ENCODE measurements at places on chromosomes 1 and 21. TPM values are rescaled to one million over a fixed set of nuclear protein-coding genes. Genes with fewer than 3 reads are reported as not detected.

GRCh38 chr1:195195423-195196057 lies 1412.7 kb downstream of the KCNT2 start:
- no peak for DNase-seq

- no peak for DNase-seq
These were observed 262.0 kb downstream of the NUF2 start for GRCh38 chr1:163583661-163584181.

- no peak for DNase-seq
These were observed 83.8 kb downstream of the TPR start for GRCh38 chr1:186291271-186291670.

GRCh38 chr1:29682171-29682918 lies 446.0 kb downstream of the PTPRU start:
- no peak for DNase-seq

GRCh38 chr21:31813862-31814261 lies 59.0 kb upstream of the HUNK start:
- no peak for DNase-seq

GRCh38 chr1:60185684-60186083 lies 112.1 kb upstream of the C1orf87 start:
- no peak for DNase-seq

DNA sequence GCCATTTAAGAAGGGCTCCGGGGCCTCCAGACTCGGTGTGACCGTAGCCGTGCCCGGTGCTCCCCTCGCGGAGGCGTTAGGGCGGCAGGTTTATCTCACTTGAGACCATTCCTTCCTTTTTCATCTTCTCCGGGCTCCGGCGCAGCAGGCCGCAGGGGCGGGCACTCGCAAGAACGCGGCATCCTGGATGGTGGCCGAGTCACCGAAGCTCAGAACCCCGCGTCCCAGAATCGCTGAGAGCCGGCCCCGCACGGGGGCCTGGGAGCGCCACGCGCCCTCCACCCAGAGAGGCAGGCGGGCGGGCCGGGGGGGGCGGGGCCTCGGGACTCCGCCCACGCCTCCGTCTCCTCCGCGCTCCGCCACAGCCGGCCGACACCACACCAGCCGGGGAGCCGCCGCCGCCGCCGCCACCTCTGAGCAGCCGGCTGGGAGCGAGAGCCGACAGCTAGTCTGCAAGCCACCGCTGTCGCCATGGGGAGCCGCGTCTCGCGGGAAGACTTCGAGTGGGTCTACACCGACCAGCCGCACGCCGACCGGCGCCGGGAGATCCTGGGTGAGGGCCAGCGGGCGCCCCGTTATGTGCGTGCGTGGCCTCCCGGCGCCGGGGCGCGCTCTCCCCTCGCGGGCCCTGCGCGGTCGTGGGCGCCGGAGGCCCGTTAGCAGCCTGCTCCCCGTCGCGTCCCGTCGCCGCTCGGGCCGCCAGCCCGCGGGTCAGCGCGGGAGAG lies at the start of gene DEGS1:
Gene DEGS1 (plus strand): TSS at position 375 of the 725 bp plus-strand sequence. CDS start 97 bp downstream, at position 472.
- peak; percentile 89 for DNase-seq

DNA sequence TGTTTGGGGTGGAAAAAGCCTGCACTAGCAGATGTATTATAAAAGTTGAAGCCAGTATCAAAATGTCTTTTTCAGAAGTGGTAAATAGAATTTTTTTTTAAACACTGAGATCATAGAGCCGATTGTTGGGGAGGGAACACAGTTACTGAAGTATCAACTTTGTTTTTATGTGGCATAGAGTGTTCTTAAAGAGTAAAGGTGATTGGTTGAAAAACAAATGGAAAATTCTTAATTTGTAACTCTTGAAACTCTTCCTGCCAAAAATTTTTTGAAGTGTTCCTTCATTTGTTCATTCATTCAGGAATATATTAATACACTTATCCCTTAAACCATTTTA lies 83.3 kb downstream of the DISP1 start:
- no peak for DNase-seq

RABIF gene
- total RNA-seq = 8.3 TPM

DNA sequence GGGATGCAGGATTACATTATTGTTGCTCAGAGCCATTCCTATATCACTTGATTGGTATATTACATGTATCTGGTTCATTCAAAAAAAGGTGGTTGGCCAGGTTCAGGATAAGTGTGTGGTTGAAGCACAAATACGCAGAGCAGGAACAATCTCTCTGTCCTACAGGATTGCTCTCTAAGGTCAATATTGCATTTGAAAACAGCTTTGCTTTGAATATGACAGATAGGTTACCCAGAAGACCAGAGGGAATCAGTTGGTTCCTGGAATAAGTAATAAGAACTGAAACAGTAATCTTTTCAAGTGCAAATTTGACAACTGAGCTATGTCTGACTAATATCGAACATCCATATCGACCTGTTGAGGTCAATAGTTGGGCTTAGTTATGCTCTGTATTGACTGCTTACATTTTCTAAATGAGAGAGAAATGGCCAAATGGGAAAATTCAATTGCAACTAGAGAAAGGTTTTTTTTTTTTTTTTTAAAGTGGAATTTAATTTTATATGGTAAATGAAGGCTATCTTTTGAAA lies 176.8 kb downstream of the ATP6V1G3 start:
- DNase-seq = no peak

BMP8A gene
- total RNA-seq = not detected

ODR4 gene
- 20.6 TPM for total RNA-seq

DNA sequence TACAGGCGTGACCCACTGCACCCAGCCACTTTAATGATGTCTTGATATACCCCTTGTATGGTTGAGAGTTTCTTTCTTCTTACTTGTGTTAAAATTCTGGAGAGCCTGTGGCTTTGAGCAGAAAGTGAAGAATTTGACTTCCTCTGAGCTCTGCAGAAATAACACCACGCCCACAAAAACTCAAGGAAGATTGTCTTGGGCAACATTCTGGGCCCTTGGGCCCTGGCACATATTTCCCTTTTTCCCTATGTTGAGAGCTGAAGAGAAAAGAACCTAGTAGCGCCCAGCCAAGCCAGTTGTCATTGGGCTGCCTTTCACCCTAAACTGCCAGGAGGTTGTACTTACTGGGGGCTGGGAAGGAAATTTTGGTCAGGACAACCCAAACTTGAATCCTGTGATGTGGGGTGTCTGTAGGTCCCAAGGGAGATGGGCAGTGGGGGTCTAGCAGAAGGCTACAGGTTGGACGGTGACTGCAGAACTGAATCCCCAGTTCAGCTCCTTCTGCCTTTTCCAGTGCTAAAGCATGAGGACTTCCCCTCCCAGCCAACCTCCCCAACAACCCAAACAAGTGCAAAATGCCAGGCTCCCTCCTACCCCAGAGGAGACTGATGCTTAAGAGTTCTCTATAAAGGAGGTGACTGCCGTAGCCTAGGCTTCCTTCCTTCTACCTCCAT lies 11.7 kb upstream of the SNAPIN start:
- DNase-seq = no peak

GRCh38 chr1:154145986-154146385 lies 8.9 kb downstream of the NUP210L start:
- DNase-seq = no peak

OTUD3 gene
- total RNA-seq = 11.5 TPM

- DNase-seq = no peak
These were observed 535 bp downstream of the SETD4 start for GRCh38 chr21:36059823-36060158.

DNA sequence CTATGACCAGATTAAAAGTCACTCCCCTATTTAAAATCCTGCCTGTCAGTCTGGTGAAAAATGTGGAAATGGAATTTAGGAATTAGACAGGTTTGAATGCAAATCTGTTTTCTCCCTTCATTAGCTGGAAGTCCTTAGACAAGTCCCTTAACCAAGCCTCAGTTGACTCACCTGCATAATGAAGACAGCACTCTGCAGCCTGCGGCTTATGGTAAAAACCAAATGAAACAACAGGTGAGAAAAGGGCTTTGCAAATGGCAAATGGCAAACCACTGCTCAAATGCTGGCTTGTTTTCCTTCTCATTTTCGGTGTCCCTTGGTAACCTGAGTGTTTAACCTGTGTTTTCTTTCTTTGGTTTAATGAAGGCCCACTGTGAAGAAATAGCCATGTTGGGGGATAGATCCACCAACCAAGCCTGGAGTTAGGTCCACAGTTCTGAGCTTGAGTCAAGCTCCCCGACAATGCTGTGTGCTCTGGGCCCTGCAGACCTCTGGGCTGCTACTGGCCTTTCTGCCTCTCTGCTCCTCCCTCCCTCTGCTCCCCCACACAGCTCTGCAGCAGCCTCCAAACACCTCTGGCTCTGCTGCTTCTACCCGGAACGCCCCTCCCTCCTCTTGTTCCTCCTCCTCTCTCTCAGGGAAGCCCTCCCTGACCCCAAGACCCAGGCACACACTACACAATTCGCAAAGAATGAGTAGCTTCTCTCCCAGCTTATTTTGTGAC lies 641.8 kb downstream of the MATN1 start:
- DNase-seq = no peak

GRCh38 chr1:36304970-36305914 lies 926 bp upstream of the SH3D21 start:
- no peak for DNase-seq

DNA sequence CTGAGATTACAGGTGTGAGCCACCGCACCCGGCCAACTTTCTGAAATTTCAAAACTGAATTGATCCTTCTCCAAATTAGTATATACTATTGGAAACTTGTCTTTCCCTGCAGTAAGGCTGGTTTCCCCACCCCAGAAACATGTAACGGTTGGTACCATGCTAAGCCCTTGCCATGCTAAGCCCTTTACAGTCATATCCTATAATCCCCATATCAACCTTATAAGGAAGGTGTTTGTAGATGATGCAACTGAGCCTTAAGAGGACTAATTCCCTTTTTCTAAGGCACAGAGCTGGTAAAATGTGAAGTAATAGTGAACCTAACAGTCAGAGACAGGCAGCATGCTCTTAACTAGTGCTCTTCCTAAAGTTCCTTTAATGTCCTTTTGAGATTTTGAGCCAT lies 413.7 kb downstream of the DISC1 start:
- no peak for DNase-seq

DNA sequence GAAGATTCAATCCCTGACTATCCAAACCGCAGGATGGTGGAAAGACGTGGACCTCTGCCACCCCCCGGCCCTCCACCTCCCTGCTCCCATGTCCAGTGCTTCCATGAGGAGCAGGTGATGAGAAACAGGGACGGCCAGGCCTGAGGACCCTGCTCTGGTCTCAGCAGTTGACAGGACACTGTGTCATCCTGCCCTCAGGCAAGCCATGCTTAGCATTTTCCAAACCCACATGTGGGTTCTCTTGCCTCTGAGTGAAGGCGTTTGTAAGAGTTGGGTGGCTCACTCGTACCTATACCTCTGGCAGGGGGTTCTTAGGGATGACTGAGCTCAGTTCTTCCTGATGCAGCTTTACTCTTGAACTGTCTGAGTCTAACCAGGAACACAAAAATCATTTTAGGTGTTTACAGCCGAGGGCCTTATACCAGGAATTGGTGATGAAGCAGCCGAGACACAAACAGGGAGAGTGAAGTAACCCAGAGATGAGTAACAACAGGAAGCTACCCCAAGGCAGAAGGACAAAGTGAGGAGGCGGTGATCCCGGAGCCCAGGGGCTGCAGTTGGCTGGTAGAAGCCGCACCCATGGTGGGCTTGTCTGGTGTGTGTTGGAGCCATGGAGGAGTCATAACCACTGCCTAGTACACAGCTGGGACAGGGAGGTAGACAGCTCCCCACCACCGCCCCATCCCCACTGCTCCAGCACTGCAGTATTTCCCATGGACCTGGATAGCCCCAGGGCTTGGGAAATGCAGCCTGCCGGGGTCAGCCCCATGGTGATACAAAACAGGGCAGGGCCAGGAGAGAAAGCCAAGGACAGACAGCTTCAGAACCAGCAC lies 21.4 kb downstream of the MYBPH start:
- DNase-seq = no peak

SPATA1 gene
- total RNA-seq = 2.5 TPM

IQCC gene
- total RNA-seq = 2.0 TPM

RGS16 gene
- 14.6 TPM for total RNA-seq

- DNase-seq = no peak
These were observed 173.7 kb upstream of the C1orf105 start for GRCh38 chr1:172246521-172247390.

DNA sequence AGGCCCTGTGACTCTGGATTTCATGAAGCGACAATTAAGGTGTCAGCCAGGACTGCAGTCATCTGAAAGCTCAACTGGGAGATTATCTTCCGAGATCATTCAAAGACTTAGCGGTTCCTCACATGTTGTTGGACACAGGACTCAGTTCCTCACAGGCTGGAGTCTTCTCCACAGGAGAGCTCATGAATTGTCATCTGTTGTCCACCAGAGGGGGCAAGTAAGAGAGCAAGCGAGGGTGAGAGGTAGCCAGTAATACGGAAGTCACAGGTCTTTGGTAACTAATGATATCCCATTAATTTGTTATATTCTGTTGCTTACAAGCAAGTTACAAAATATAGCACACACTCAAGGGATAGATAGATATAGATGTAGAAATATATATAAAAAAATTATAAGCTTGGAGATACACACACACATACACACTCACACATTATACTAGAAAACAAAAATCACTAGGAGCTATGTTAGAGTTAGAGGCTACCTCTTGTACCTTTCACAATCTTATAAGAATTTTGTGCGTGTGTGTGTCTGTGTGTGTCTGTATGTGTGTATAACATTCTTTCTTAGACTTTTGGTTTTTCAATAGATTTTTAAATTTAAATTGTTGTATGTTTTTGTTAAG lies 1695.3 kb downstream of the BRINP3 start:
- no peak for DNase-seq

GRCh38 chr1:89484092-89485038 lies 40.3 kb upstream of the LRRC8B start:
- DNase-seq = no peak

GRCh38 chr1:32045772-32046171 lies 27.0 kb upstream of the TMEM39B start:
- no peak for DNase-seq

ARHGEF11 gene
- total RNA-seq = 54.5 TPM

SH2D5 gene
- total RNA-seq = not detected
